ENCODE measurements at places on chromosomes 3 and 15.

GRCh38 chr3:14933820-14934425, 13.5 kb upstream of the NR2C2 start:
- no peak for DNase-seq

- no peak for DNase-seq
Measured at GRCh38 chr15:63981596-63982320, 64.5 kb downstream of the DAPK2 start.

GRCh38 chr15:83971992-83972391, 263.6 kb upstream of the GOLGA6L4 start:
- no peak for DNase-seq

DNA sequence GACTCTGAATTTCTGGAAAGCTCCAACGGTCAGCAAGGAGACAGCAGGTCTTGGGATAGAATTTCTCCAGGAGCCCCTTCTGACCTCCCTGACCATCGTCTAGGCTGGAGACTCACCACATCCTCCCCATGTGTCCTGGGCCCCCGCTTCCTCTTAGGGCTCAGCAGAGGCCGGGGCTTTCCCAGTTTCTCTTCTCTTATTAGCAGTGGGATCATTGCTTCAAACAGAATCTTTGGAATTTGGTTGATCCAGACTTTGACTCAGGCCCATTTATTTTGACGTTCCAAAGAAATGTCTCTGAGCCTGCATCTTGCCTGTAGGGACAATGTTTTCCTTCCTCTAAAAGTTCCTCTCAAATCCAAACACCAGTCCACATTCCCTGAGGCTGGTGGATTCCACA, 38.4 kb upstream of the SLC6A6 start:
- DNase-seq = no peak

- DNase-seq = no peak
Measured at GRCh38 chr3:193775421-193776077, 182.5 kb downstream of the OPA1 start.

DNA sequence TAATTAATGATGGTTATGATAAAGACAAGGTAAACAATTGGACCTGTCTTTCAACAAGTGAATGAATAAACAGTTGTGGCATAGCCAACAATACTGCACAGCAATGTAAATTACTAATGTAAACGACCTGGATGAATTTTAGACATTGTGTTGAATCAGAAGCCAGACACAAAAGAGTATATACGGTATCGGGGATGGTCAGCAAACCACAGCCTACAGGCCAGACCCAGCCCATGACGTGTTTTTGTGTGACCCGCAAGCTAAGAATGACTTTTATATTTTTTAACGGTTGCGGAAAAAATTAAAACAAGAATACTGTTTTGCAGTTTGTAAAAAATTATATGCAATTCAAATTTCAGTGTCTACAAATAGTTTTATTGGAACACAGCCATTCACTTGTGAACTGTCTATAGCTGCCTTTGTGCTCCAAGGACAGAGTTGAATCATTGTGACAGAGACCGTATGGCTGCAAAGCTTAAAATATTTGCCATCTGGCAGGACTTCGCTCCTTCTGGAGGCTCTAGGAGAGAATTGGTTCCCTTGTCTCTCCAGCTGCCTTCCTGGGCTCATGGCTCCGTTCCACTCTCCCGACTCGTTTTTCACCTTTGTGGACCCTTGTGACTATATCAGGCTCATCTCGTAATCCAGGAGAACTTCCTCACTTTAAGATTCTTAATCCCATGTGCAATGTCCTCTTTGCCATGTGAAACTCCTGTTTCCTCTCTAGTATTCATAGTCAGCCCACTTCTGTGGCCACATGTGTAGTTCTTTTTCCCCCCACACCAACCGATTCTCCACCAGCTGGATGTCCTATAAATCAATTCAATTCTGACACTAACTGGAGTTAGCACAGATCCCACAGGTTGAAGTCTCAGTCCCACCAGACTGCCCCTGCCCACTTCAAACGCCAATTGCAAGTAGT, 72.7 kb downstream of the CMTM8 start:
- no peak for DNase-seq

DNA sequence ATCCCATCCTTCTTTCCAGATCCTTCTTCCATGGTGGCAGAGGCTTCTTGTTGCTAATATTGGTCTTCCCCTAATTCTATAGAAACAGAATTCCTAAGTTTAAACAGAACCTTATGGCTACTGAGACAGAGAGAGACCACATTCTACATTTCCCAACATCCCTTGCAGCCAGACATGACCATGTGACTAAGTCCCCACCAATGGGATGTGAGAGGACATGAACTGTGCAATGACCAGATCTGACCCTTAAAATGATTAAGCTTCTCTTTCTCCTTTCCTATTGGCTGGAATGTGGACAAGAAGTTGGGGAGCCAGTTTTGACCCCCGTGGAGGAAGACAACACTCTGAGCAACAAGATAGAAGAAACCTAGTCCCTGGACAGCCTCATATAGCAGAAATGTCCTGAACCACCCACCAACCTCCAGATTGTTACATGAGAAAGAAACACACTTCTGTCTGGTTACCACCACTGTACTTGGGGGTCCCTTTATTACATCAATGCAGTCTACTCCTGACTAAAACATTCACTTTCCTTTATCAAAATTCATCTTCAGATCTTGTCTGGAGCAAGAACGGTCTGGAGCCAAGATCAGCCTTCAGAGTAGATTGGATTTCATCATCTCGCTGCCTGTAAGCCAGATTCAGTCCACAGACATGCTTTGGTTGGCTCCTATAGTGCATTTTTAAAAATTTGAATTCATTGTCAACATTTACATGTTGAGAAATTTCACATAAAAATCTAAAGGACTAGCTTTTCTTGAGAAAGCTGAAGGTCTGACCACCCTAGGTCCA, 183.9 kb downstream of the SHQ1 start:
- DNase-seq = no peak

- no peak for DNase-seq
Measured at GRCh38 chr15:69299451-69299886, 757 bp downstream of the PAQR5 start.

DNA sequence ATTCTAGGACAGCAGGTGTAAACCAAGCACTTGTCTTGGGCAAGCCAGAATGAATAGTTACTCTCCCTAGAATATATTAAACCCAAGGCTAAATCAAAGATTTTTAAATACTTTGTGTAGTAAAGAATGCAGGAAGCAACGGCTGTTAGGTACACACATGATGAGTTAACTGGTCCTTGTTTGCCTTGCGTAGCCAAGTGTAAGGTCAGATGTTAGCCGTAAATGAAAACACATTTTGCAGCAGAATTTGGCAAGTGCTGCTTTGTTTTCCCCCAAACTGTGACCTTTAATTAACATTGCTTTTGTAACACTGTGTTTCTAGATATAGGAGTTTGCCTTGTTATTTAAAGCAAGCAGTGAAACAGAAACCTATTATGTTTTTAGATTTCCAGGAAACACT, 368.7 kb downstream of the IL5RA start:
- no peak for DNase-seq

DNA sequence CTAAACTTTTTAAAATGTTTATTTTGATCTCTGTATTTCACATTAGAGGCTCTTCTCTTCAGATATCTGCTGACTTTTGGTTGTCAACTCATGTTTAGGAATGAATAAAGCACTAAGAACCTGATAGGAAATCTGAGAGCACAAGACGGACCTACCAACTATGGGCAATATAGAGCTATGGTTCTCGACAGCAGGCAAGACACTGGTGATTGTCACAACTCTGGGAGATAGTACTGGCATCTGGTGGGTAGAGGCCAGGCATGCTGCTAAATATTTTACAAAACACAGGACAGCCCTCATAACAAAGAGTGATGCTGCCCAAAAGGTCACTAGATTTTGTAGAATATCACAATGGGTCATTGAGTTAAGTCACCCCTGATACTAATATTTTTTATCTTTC, 17.5 kb upstream of the GJD2 start:
- DNase-seq = no peak

Measured in activated CD4-positive, alpha-beta T cell treated with anti-CD3 and anti-CD28 coated beads, Interleukin-2, Interleukin-4, amounts not matched to agents 100 ng/mL and 50 ng/mL, durations not matched to agents 16 hours and 8 hours (primary cell).